ENCODE measurements at places on chromosomes 12 and 14.

DNA sequence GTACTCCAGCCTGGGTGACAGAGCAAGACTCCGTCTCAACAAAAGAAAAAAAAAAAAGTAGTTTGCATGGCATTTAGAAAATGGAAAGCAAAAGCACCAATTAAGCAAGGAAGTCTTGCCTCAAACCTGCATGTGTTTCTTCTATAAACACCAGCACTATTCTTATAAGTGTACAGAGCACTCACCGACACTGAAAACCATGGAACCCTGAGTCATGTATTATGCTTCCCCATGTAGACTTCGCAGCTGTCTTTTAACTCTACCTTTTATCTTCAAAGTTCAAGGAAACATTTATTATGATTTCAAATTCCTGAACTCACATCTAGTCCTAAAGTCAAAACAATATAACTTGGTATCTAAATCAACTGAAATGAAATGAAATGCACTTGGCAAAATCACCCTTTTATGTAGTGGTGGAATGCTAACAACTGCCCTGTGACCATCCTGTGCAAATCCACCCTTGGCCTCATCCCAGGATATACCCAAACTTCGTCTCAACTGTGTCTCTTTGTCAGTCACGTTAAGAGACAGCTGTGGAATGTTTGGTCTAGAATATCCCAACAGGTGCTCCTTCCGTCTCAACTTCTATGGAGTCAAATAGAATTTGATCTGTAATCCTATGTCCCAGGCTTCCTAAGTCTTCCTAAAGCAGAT lies 4.8 kb downstream of the BCAT1 start:
- peaks cover 61% of the 10 kb centered on the region for H3K27me3 ChIP-seq
- DNase-seq: no peak
- H3K27ac ChIP-seq: no peak overlapping the region
- H3K36me3 ChIP-seq: peaks cover 12% of the 10 kb centered on the region

DNA sequence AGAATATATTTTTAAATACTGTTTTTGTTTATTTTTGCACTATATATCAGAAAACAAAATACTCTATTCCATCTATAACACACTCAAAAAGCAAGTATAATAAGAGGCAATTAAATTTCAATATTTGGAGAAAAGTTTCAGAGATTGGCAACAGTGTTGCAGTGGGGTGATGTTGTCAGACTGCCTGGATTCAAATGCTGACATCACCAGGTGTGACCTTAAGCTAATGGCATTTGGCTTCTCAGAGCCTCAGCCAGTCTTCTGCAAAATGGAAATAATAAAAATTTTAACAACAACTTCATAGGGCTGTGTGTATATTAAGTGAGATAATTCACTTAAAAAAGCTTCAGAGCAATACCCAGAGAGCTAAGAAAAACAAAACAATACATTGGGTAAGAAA lies 74.7 kb downstream of the TMTC1 start:
- H3K27me3 ChIP-seq: no peaks in the 10 kb centered on the region
- no peaks in the 10 kb centered on the region for H3K36me3 ChIP-seq
- no peak overlapping the region for H3K27ac ChIP-seq
- H3K4me3 ChIP-seq: no peak overlapping the region

- H3K4me3 ChIP-seq: no peak overlapping the region
- peaks cover 17% of the 10 kb centered on the region for H3K4me1 ChIP-seq
- no peak overlapping the region for H3K27ac ChIP-seq
- H3K36me3 ChIP-seq: peaks cover 24% of the 10 kb centered on the region
- H3K27me3 ChIP-seq: no peaks in the 10 kb centered on the region
These were observed 47.3 kb downstream of the CHGA start for GRCh38 chr14:92970271-92970670.

DNA sequence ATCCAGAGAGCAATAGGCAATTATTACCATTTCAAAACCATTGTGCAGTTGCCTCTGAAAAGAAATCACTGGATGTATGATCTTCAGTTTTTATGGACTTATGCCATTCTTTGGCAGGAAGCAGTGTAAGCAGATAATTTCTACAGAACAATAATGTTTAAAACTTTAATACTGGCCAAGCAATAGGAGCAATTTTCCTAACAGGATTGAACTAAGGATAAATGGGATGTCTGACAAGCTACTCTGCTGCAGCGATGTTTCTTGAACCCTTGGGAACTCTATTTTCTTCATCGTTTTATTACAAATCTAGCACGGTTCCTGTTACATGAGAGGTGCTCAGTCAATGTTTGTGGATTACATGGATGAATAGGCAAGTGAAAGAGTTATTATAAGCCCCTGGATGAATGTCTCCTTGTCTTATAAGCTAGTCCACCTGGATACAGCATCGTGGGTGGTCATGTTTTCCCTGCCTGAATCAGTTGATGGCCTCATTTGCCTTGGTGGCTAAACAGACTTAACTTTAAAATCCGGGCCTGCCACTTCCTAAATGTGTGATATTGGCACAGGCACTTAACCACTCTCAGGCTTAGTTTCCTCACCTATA lies 68.2 kb upstream of the MDM1 start:
- H3K36me3 ChIP-seq: no peaks in the 10 kb centered on the region
- H3K27me3 ChIP-seq: no peaks in the 10 kb centered on the region
- no peak for DNase-seq
- peaks cover 4% of the 10 kb centered on the region for H3K4me1 ChIP-seq
- H3K27ac ChIP-seq: no peak overlapping the region

DNA sequence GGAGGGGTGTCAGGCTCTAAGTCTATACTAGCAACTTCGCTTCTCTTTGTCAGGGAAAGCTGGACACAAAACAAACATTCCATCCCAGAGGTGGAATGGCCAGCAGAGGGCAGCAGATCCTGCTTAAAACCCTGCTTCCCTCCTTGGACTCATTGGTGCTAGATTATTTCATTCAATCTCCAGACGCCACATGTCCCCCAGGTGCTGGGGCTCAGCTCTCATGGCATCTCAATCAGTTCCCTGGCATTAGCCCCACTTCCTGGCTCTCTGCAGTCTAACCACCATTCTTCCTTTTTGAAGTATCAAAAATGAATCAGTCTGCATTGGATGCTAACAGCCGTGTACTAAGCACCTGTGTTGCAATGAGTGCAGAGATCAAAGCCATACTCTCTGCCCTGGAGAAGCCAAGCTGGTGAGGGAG lies 8.1 kb upstream of the PPP1R1A start:
- H3K36me3 ChIP-seq: no peaks in the 10 kb centered on the region
- no peak overlapping the region for H3K27ac ChIP-seq
- DNase-seq: peak; percentile 71

DNA sequence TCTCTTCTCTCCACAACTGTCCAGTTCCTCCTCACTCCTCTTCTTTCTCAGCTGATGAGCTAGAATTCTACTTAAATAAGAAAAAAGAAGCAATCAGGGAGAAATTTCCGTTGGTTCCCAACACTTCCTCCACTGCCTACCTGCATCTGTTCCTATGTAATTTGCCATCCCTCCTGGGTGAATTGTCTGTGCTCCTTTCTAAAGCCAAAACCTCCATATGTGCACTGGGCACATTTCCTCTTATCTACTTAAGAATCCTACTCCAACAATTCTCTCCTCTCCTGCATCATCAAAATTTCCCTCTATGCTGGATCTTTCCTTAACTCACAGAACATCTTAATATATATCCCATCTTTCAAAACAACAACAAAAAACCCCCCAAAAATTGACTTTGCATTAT lies 35.2 kb downstream of the GPR65 start:
- H3K4me1 ChIP-seq: peaks cover 24% of the 10 kb centered on the region
- H3K27me3 ChIP-seq: no peaks in the 10 kb centered on the region
- H3K27ac ChIP-seq: no peak overlapping the region
- no peak overlapping the region for H3K4me3 ChIP-seq

GRCh38 chr14:96176811-96177211 lies 27.8 kb upstream of the BDKRB2 start:
- peaks cover 12% of the 10 kb centered on the region for H3K27me3 ChIP-seq
- peaks cover 6% of the 10 kb centered on the region for H3K4me1 ChIP-seq
- no peak for DNase-seq
- no peak overlapping the region for H3K27ac ChIP-seq
- H3K36me3 ChIP-seq: no peaks in the 10 kb centered on the region
- H3K4me3 ChIP-seq: no peak overlapping the region

GRCh38 chr14:99093532-99094517 lies 178.2 kb downstream of the BCL11B start:
- H3K27me3 ChIP-seq: no peaks in the 10 kb centered on the region
- no peak for DNase-seq
- no peak overlapping the region for H3K27ac ChIP-seq
- no peak overlapping the region for H3K4me3 ChIP-seq
- H3K4me1 ChIP-seq: no peaks in the 10 kb centered on the region
- peaks cover 3% of the 10 kb centered on the region for H3K36me3 ChIP-seq

- peaks cover 8% of the 10 kb centered on the region for H3K27me3 ChIP-seq
- H3K4me3 ChIP-seq: no peak overlapping the region
- H3K36me3 ChIP-seq: no peaks in the 10 kb centered on the region
- DNase-seq: no peak
These were observed 153.1 kb upstream of the DCN start for GRCh38 chr12:91335699-91336098.

GRCh38 chr14:93103392-93104080 lies 12.2 kb downstream of the ITPK1 start:
- peak overlapping the region; percentile 59 for H3K4me3 ChIP-seq
- peak overlapping the region; percentile 91 for H3K27ac ChIP-seq
- H3K4me1 ChIP-seq: peaks cover 33% of the 10 kb centered on the region
- DNase-seq: peak; percentile 69
- peaks cover 3% of the 10 kb centered on the region for H3K36me3 ChIP-seq

DNA sequence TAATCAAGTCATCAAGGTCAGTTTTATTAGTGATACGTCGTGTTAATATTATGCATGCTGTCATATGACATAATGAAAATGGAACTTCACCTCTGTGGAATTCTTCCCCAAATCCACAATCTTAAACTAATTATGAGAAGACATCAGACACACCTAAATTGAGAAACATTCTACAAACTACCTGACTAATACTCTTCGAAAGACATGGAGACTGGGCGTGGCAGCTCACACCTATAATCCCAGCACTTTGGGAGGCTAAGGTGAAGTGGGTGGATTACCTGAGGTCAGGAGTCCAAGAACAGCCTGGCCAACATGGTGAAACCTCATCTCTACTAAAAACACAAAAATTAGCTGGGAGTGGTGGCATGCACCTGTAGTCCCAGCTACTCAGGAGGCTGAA lies 33.3 kb upstream of the KRAS start:
- no peak for DNase-seq
- no peak overlapping the region for H3K4me3 ChIP-seq
- no peak overlapping the region for H3K27ac ChIP-seq
- no peaks in the 10 kb centered on the region for H3K36me3 ChIP-seq
- H3K27me3 ChIP-seq: no peaks in the 10 kb centered on the region

DNA sequence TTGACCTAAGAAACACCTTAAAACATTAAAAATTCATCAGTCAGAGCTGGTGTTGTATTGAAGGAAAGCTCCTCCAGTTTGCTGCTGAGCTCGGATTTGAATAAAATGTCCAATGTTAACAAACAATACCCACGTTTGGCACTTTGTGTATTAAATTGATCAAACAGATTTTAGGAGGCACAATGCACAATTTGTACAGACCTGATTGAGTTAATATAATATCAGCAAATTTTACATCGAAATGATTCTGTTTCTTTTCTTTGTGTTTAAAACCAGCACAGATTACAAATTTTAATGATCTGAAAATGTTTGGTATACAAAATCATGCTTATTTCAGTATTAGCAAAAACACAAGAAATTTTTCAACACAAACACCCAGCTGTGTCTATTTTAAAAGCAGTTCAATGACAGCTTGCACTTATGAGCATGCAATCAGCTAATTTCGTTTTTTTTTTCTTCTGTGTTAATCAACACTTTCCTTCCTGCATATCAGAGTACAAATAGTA lies 2.8 kb upstream of the FOXG1 start:
- H3K4me1 ChIP-seq: peaks cover 18% of the 10 kb centered on the region
- no peak overlapping the region for H3K4me3 ChIP-seq
- H3K36me3 ChIP-seq: peaks cover 4% of the 10 kb centered on the region

GRCh38 chr14:73623504-73624054 lies 11.3 kb downstream of the ACOT6 start:
- no peak for DNase-seq
- no peak overlapping the region for H3K27ac ChIP-seq
- H3K36me3 ChIP-seq: no peaks in the 10 kb centered on the region
- peaks cover 2% of the 10 kb centered on the region for H3K4me1 ChIP-seq
- no peak overlapping the region for H3K4me3 ChIP-seq

DNA sequence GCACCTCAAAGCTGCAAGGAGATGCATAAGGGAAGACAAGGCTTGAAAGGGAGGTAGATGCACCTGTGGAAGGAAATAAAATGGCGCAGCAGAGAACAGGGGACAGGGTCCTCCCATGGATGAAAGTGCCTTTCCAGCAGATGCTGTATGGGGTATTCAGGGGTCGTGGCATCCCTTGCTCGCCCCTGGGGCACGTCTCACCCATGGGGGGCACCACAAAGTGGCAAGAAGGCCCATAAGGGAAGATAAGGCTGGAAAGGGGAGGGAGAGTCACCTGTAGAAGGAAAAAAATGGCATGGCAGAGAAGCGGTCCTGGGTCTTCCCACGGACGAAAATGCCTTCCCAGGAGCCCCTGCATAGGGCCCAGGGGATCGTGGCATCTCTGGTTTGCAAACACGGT lies 265.1 kb downstream of the ALG10 start:
- H3K36me3 ChIP-seq: peaks cover 4% of the 10 kb centered on the region
- no peak overlapping the region for H3K4me3 ChIP-seq

GRCh38 chr12:110244829-110245228 lies 36.2 kb upstream of the ATP2A2 start:
- no peak for DNase-seq
- no peaks in the 10 kb centered on the region for H3K4me1 ChIP-seq
- H3K4me3 ChIP-seq: no peak overlapping the region
- H3K27ac ChIP-seq: no peak overlapping the region

GRCh38 chr14:77037938-77038568 lies 9.5 kb upstream of the IRF2BPL start:
- peak overlapping the region; percentile 97 for H3K27ac ChIP-seq
- DNase-seq: peak; percentile 75
- H3K27me3 ChIP-seq: no peaks in the 10 kb centered on the region
- H3K4me3 ChIP-seq: peak overlapping the region; percentile 76
- peaks cover 2% of the 10 kb centered on the region for H3K36me3 ChIP-seq
- peaks cover 83% of the 10 kb centered on the region for H3K4me1 ChIP-seq

DNA sequence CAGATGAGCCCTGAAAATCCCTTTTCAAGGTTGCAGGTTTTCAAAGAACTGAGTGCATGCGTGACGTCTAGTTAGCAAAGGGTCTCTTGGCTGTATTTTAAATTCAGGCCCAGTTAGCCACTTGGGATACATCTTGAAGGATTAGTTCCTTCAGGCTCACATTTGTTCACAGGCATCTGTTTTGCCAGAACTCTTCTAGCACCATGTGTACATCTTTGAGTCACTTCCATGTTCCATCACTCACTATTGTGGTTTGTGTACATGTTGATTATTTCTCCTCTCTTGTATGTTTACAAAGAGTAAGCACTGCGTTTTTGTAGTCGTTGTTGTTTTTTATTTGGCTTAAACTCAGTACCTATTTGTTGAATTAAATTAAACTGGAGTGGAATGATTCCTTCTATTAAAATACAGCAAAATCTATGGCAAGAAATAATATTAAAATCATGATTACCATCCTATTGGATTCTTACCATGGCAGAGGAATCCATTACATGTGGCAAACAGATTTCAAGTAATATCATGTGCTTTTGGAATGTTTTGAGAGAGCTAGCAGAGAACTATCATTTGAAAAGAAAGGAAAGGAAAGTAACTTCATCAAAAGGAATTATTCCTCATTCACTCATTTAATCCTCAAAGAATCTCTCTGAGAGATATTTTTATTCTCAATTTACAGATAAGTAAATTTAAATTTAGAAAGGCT lies 438.9 kb upstream of the FAR2 start:
- no peaks in the 10 kb centered on the region for H3K4me1 ChIP-seq
- no peaks in the 10 kb centered on the region for H3K27me3 ChIP-seq
- no peaks in the 10 kb centered on the region for H3K36me3 ChIP-seq
- H3K4me3 ChIP-seq: no peak overlapping the region

Measured in activated T-cell treated with anti-CD3 and anti-CD28 coated beads, Interleukin-2, amount 50 U/mL, for 24 hours (primary cell).